ENCODE measurements at places on chromosomes 7 and 10. TPM values are rescaled to one million over a fixed set of nuclear protein-coding genes. Genes with fewer than 3 reads are reported as not detected.

The BLNK gene
- total RNA-seq: not detected

The DGKB gene
- not detected for total RNA-seq

The MINDY4 gene
- 4.7 TPM for total RNA-seq

The SH2D4B gene
- total RNA-seq: not detected

The CYP2C8 gene
- total RNA-seq: not detected

The NT5C3A gene
- total RNA-seq: 16.3 TPM

The AKR1E2 gene
- 10.5 TPM for total RNA-seq

The NOS3 gene
- 0.53 TPM for total RNA-seq

The FLNC gene
- total RNA-seq: 153 TPM

The FBXO24 gene
- 0.30 TPM for total RNA-seq

The ADRA2A gene
- 2.9 TPM for total RNA-seq

The POLR3A gene
- total RNA-seq: 14.5 TPM

The PKD2L1 gene
- total RNA-seq: not detected

The WDR86 gene
- total RNA-seq: 1.1 TPM

The ZNF804B gene
- total RNA-seq: not detected

The OR9A2 gene
- 0.12 TPM for total RNA-seq

The OR2A2 gene
- total RNA-seq: not detected

The ELOVL3 gene
- 0.15 TPM for total RNA-seq

The FAM131B gene
- total RNA-seq: 0.98 TPM

Measured in smooth muscle cell of the coronary artery (primary cell).